ENCODE measurements at places on chromosomes 2 and 18. TPM values are rescaled to one million over a fixed set of nuclear protein-coding genes. Genes with fewer than 3 reads are reported as not detected.

The ACKR3 gene
- not detected for total RNA-seq

The ALKAL2 gene
- total RNA-seq: not detected

The SRD5A2 gene
- not detected for total RNA-seq

The DHRS9 gene
- not detected for total RNA-seq

The PRKCE gene
- total RNA-seq: 22.9 TPM

The PDCD1 gene
- total RNA-seq: not detected

The KRTCAP3 gene
- total RNA-seq: not detected

The SERPINB3 gene
- total RNA-seq: not detected

The ALLC gene
- total RNA-seq: not detected

The BMP10 gene
- not detected for total RNA-seq

The SERPINB5 gene
- not detected for total RNA-seq

The CYP27A1 gene
- total RNA-seq: 57.1 TPM

The WNT10A gene
- total RNA-seq: 0.11 TPM

The SALL3 gene
- not detected for total RNA-seq

The TXNDC2 gene
- not detected for total RNA-seq

The SKOR2 gene
- not detected for total RNA-seq

The NCKAP1 gene
- 124 TPM for total RNA-seq
